ENCODE measurements at places on chromosomes 13 and 19. TPM values are rescaled to one million over a fixed set of nuclear protein-coding genes. Genes with fewer than 3 reads are reported as not detected.

ZNF888 gene
- 2.6 TPM for total RNA-seq

DNA sequence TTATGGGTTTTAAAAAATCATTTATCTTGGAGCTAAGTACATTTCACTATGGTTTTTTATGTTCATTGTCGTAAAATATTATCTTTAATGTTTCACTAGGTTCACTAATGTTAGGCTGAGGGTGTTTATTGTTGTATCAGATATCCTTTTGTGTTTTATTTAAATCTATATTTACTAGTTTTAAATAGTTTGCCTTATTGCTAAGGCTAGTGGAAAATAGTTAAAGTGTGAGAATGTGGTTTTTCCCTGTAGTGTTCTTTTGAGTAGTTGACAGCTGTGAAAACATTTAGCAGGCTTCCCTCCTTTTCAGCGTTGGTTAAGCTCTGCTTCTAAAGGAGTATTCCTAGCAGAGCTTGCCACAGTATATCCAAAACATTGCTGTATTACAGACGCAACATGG is 139.0 kb downstream of the TM9SF2 start:
- H3K36me3 ChIP-seq = no peaks in the 10 kb centered on the region
- no peaks in the 10 kb centered on the region for H3K27me3 ChIP-seq
- DNase-seq = no peak
- H3K4me3 ChIP-seq = no peak overlapping the region
- H3K27ac ChIP-seq = no peak overlapping the region
- H3K4me1 ChIP-seq = peaks cover 8% of the 10 kb centered on the region

- H3K4me3 ChIP-seq = no peak overlapping the region
- no peak overlapping the region for H3K27ac ChIP-seq
- no peak for DNase-seq
- no peaks in the 10 kb centered on the region for H3K4me1 ChIP-seq
These were observed 18.6 kb upstream of the ADPRHL1 start for GRCh38 chr13:113471844-113472243.

ALOX5AP gene
- total RNA-seq = 69.9 TPM

SGCG gene
- 2.0 TPM for total RNA-seq

DNA sequence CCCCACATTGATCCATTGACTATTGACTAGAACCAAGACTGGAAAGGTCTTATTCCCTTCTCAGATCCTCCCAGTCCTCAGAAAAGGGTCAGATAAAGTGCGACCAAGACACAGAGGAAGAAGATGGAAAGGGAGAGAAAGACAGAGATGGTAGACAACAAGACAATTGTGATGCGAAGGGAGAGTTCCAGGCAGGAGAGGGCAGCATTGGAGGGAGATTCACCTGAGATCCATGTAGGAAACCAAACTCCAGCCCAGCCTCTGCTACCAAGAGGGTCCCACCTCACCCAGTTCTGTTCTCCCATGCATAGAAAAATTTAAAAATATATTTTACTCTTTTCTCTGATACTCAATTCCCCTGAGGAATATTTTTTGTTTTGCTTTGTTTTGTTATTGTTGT is 67.3 kb upstream of the TSHZ3 start:
- H3K36me3 ChIP-seq = no peaks in the 10 kb centered on the region
- no peaks in the 10 kb centered on the region for H3K27me3 ChIP-seq
- H3K4me3 ChIP-seq = no peak overlapping the region
- no peak for DNase-seq
- H3K4me1 ChIP-seq = no peaks in the 10 kb centered on the region

PGLYRP1 gene
- total RNA-seq = not detected

DNA sequence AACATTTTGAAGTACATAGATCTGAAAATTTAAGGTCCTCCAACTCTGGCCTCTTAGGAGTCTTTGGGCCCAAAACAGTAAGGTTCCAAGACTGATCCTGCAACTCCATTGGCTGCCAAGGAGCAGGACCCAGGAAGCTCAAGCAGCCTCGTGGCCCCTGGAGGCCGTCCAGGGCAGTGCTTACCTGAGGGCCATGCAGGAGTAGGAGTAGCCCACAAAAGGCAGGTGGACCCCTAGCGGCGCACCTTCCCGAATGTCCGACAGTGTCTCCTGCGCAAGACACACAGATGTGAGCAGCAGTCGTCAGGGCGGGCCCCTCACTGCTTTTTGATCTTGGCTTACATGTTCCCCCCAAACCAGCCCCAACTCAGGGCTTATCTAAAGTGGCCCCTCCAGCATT is 5.7 kb upstream of the SIX5 start:
- no peaks in the 10 kb centered on the region for H3K27me3 ChIP-seq
- H3K36me3 ChIP-seq = peaks cover 53% of the 10 kb centered on the region
- H3K27ac ChIP-seq = no peak overlapping the region
- H3K4me3 ChIP-seq = no peak overlapping the region

ADPRHL1 gene
- 12.6 TPM for total RNA-seq

PSG6 gene
- total RNA-seq = not detected

DNA sequence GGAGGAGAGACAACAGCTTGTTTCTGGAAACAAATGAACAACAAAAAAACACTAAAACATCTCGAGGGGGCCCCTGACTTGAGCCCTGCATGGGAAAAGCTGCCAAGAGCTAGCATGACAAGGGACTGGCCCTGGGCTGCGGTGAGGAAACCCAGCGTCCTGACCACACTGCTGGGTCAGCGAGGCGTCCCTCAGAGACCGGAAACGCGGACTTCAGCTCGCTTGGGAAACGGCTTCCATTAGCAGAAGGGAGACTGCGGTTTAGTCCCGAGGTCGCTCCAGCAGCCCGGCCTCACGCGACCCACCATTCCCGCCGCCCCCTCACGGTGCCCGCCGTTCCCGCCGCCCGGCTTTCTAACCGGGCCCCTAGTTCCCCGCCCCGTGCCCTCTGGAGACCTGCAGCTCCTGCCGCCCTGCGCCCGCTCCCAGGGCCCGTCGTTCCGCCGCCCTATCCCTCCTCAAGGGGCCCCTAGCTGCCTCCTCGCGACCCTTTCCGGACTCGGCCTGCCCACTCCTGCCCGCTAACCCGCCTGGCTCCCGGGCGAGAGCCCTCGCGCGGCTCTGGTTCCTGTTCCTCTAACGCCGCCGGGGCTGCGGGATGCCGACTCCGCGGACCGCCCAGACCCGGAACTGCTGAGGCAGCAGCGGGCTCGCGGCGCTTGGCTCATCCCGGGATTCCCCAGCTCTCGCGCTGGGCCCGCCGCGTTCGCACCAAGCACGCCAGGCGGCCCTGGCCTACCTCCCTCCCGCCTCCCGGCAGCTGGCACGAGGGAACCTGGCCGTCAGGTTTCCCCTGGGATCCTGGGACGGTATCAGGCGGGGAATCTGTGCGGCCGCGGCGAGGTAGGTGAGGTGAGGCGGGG is at the start of gene CCDC122:
CCDC122 (minus strand) TSS at position 849 of the 863 bp plus-strand sequence. CDS start 10,364 bp downstream, outside the sequence.
- DNase-seq = peak; percentile 58
- H3K4me3 ChIP-seq = peak within 1 kb of the TSS; percentile 96
- H3K27ac ChIP-seq = peak within 1 kb of the TSS; percentile 91
- H3K36me3 ChIP-seq = no peaks in the 10 kb centered on the region

GRCh38 chr19:19502808-19503602 is 12.3 kb downstream of the TSSK6 start:
- no peaks in the 10 kb centered on the region for H3K27me3 ChIP-seq
- H3K27ac ChIP-seq = no peak overlapping the region
- no peak overlapping the region for H3K4me3 ChIP-seq

TGFB1 gene
- 69.6 TPM for total RNA-seq

GRCh38 chr13:78841358-78841963 is 182.5 kb upstream of the OBI1 start:
- H3K4me3 ChIP-seq = no peak overlapping the region
- no peaks in the 10 kb centered on the region for H3K27me3 ChIP-seq
- no peak overlapping the region for H3K27ac ChIP-seq
- no peaks in the 10 kb centered on the region for H3K4me1 ChIP-seq
- no peaks in the 10 kb centered on the region for H3K36me3 ChIP-seq

ZNF536 gene
- total RNA-seq = 1.5 TPM

GRCh38 chr13:44734201-44734707 is 158.1 kb upstream of the TSC22D1 start:
- H3K27ac ChIP-seq = no peak overlapping the region
- H3K36me3 ChIP-seq = no peaks in the 10 kb centered on the region
- peaks cover 12% of the 10 kb centered on the region for H3K4me1 ChIP-seq
- H3K27me3 ChIP-seq = no peaks in the 10 kb centered on the region

DNA sequence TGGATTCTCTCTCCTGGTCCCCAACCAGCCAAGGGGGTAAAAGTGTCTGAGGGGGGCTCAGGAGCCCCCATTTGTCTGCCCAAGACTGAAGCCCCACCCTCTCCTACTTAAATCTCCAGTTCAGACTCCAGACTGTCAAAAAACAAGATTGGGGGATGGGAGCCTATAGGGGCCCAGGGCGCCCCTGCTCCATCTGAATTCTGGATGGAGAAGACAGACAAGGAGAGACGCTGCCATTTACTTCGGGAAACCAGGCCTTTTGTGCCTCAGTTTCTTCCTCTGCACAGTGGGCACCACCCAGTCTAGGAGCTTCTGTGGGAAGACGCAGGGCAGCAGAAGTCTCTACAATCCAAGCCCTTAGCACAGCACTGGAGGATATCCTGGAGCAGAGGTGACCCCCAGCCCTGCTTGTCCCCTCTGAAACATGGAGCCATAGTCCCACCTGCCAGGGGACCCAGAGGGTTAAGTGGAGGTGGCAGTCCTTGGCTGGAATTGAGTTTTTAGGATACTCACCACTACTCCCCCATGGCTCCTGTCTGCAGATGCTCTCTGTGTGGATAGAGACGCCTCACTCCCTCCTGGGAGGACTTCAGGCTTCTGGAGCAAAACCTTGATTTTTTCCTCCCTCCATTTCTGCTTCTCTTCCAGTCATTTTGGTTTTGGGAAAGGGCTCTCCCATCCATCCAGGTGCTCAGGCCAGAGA is 1.7 kb upstream of the CRLF1 start:
- no peaks in the 10 kb centered on the region for H3K36me3 ChIP-seq
- peaks cover 52% of the 10 kb centered on the region for H3K4me1 ChIP-seq
- no peak for DNase-seq
- no peak overlapping the region for H3K27ac ChIP-seq
- peaks cover 57% of the 10 kb centered on the region for H3K27me3 ChIP-seq
- H3K4me3 ChIP-seq = no peak overlapping the region

DNA sequence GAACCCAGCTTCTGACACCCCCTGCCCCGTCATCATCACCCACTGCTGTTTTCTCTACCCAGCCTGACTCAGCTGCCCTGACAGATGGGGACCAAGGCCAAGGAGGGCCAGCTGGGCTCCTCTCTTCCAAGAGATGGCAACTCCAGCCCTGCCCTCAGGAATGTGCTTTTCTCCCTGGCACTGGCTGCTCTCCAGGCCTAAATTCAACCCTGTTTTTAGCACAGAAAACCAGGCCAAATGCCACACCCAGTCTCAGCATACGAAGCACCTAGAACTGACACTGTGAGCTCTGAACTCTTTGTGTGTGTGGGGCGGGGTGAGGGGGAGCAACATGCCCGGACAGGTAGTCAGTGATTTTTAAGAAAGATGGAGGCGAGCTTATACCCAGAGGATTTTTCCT is 23.4 kb upstream of the IGFL1 start:
- no peak overlapping the region for H3K27ac ChIP-seq
- H3K4me3 ChIP-seq = no peak overlapping the region
- no peak for DNase-seq

CLEC4G gene
- total RNA-seq = 6.2 TPM

DNA sequence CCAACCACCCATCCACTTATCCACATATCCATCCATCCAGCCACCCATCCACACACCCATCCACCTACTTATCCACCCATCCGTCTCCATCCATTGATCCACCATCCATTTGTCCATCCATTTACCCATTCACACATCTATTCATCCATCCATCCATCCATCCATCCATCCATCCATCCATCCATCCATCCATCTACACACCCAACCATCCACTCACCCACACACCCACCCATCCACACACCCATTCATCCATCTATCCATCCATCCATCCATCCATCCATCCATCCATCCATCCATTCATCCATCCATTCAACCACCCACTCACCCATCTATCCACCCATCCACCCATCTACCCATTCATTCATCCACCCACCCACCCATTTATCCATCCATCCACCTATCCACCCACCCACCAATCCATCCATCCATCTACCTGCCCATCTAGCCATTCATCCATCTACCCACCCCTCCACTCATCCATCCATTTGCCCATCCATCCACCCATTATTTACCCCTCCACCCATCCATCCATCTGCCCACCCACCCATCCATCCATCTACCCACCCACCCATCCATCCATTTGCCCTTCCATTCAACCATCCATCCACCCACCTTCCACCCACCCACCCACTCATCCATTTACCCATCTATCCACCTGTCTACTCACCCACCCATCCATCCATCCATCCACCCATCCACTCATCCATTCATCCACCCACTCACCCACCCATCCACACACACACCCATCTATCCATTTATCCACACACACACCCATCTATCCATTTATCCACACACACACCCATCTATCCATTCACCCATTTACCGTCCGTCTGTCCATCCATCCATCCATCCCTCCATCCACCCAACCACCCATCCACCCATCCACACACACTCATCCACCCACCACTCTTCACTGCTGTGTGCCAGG is 2.5 kb upstream of the TMPRSS9 start:
- no peaks in the 10 kb centered on the region for H3K4me1 ChIP-seq
- no peak for DNase-seq
- H3K27ac ChIP-seq = no peak overlapping the region
- H3K27me3 ChIP-seq = no peaks in the 10 kb centered on the region
- no peak overlapping the region for H3K4me3 ChIP-seq
- peaks cover 3% of the 10 kb centered on the region for H3K36me3 ChIP-seq

GAMT gene
- total RNA-seq = 55.1 TPM

- H3K36me3 ChIP-seq = no peaks in the 10 kb centered on the region
- DNase-seq = no peak
- no peak overlapping the region for H3K4me3 ChIP-seq
- H3K4me1 ChIP-seq = no peaks in the 10 kb centered on the region
- H3K27ac ChIP-seq = no peak overlapping the region
These were observed 7.0 kb upstream of the TMC4 start for GRCh38 chr19:54179921-54180461.

DNA sequence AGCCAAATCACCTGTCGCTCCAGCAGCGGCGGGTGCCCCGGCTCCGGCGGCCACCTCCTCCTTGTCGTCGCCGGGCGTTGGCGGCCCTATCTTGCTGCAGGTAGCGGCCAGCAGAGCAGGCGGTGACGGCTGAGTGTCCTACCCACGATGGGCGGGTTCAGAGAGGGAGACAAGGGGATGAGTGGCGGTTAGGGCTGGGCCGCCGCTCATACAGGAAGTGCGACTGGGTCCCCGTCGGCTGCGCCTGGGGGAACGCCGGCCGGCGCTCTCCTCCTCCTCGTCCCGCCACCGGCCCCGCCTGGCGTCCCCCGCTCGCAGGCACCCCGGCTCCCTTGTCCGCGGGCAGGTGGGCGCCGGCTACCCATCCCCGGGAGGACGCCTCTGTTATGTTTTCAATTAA is 1692.0 kb downstream of the SLITRK5 start:
- H3K36me3 ChIP-seq = no peaks in the 10 kb centered on the region
- H3K4me1 ChIP-seq = no peaks in the 10 kb centered on the region
- no peak for DNase-seq
- H3K4me3 ChIP-seq = no peak overlapping the region
- H3K27me3 ChIP-seq = no peaks in the 10 kb centered on the region
- H3K27ac ChIP-seq = no peak overlapping the region

- no peak for DNase-seq
- H3K27ac ChIP-seq = no peak overlapping the region
- no peak overlapping the region for H3K4me3 ChIP-seq
- H3K36me3 ChIP-seq = no peaks in the 10 kb centered on the region
- no peaks in the 10 kb centered on the region for H3K27me3 ChIP-seq
- H3K4me1 ChIP-seq = no peaks in the 10 kb centered on the region
These were observed 9.4 kb upstream of the CYP4F22 start for GRCh38 chr19:15498910-15499309.

PLIN4 gene
- total RNA-seq = 7.1 TPM
